Urinary bladder (tissue), 4 donors: ENCODE measurements at places on chromosomes 2 and 18.

DNA sequence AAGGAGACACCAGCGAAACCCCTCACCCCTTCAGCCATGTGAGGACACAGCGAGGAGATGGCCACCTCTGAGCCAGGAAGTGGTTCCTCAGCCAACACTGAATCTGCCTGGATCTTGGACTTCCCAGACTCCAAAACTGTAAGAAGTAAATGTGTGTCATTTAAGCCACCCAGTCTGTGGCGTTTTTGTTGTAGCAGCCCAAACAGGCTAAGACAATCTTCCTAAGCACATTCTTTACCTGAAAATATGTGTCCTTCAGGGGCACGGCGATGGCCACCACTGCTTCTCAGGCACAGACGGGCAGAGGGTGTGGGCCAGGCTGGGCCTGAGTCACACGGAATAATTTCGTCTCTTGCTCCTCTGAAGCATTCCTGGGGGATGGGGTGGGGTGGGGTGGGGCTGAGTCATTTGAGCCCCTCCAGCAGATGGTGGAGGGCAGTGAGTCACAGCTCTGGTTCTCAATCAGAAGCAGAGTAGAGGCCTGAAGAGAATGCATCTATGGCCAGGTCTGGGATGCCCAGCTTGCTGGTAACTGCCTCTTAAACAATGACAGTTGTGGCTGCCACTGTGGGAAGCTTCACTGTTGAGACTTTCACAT, 142.4 kb downstream of the CAPN13 start:
- no peak for DNase-seq

- DNase-seq: no peak
Measured at GRCh38 chr2:161223139-161223732, 63.0 kb downstream of the TANK start.

DNA sequence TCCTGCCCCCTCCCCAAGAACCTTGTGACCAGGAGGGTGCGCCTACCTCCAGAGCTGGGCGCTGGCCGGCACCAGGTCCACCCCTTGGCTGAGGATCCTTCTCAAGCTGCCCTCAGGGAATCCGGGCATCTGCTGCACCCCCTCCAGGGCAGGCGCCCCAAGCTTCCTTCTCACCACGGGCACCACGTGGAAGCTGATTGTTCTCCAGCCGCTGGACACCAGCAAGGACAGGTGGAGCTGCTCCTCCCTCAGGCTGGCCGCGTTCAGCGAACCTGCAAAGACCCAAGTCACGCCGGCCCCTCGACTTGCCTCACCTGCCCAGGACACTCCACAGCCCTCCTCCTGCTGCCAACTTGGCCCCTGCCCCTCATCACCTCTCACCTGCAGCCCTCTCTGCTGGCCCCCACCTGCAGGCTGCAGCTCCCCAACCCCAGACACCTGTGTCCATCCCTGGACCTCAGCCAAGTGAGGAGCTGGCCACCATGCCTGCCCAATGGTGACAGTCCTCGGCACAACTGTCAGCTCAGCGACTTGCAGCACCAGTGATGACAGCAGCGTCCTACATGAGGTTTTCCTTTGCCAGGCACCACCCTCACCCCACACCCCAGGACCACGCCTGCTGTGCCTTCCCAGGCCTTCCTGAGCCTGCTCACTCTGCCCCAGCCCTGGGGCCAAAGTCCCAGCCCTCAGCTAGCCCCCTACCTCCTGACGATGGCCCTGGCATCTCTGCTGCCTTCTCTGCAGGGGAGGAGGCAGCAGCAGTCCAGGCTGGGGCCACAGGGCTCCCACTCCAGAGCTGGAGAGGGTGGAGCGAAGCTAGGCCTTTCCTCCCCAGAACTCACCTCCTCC, 4.2 kb downstream of the MAB21L4 start:
- DNase-seq: no peak

DNA sequence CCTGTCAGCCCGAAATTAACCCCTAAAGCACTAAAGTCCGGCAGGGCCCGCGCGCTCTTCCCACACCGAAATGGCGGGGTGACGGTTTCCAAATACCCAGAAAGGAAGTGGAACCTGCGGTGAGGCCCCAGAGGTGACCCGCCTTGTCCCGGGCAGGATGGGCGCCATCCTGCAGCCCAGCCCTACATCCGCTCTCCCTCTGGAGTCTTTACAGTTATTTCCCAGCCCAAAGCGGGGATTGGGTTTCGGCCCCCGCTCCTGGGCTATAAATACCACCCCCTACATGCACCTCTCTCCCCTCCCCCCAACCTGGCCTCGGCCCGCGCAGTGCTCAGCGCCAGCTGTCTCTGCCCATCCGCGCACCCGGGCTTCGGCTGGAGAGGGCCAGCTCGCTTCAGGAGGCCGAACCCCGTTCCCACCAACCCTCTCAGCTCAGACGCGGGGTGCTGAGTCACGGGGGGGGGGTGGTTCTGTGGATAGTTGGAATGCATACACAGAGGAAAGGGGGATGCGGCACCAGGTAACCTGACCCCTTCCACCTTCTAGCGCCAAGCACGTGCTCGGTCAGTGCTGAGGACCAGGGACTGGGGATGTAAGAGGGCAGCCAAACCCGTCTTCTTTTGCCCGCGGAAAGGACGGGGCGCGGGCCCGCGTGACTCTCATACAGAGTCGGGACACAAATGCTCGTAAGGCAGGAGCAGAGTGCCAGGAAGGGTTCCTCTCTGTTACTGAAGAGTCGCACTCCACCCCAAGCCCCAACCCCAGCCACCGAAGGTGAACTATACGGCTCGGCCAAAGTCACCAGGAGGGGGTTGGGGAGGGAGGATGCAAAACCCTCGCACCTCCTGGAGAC, at the start of gene TUBA4B:
TSS of gene TUBA4B (plus strand) at position 344 of the 853 bp plus-strand sequence. CDS start at position 509, 165 bp downstream.
- no peak for DNase-seq

DNA sequence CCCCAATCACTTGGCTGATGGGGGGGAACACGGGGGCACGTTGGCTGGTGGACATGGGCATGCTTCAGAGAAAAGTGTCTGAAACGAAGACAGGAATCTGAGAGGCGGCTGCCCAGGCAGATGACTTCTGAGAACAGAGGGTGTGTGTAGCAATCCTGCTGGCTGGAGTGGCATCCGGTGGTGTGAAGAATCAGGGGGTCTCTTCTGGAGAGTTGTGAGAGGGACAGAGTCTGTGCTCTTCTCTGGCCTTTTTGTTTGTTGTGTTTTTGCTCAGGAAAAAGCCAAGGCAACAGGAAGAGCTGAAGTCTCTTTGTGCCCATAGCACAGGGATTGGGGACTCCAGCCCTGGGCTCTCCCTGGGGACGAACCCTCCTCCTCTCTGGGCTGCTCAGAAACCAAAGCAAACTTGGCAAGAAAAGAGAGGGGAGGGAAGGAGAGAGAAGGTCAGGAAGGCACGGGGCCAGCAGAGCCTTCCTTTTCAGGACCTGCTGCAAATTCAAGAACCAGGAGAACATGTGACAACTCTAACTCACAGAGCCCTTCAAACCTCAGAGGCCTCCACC, 97.0 kb upstream of the SMAD2 start:
- DNase-seq: no peak

- no peak for DNase-seq
Measured at GRCh38 chr2:195407783-195408182, 249.2 kb upstream of the SLC39A10 start.

DNA sequence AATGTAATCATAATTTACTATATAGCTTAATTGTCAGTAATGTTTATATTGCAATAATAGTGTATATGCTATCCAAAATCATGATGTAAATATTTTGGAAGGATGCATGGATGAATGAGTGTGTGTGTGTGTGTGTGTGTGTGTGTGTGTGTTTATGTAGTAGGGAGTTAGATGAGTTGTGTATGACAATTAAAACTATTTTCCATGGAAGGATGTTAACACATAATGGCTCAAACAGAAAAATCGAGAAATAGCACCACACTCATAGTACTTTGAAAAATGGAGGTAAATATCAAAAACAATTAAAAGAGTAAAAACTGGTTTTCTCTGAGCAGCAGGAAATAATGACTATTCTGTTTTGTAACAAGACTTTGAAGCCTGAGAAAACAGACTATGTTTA, 8.1 kb upstream of the IL36A start:
- no peak for DNase-seq
